ENCODE measurements at places on chromosomes 16 and 17. TPM values are rescaled to one million over a fixed set of nuclear protein-coding genes. Genes with fewer than 3 reads are reported as not detected.

VMO1 gene
- polyA plus RNA-seq = 0.64 TPM

PPY gene
- polyA plus RNA-seq = 0.52 TPM

PYDC1 gene
- polyA plus RNA-seq = not detected

PARD6A gene
- polyA plus RNA-seq = 1.9 TPM

TNFRSF13B gene
- polyA plus RNA-seq = not detected

KCNG4 gene
- polyA plus RNA-seq = 0.08 TPM

HOXB9 gene
- 57.8 TPM for polyA plus RNA-seq

SLC6A2 gene
- polyA plus RNA-seq = 0.48 TPM

FAHD1 gene
- 39.8 TPM for polyA plus RNA-seq

LGALS9B gene
- not detected for polyA plus RNA-seq

GNGT2 gene
- 1.7 TPM for polyA plus RNA-seq

TP53TG3D gene
- polyA plus RNA-seq = not detected

NUPR1 gene
- 15.0 TPM for polyA plus RNA-seq

GPT2 gene
- 24.5 TPM for polyA plus RNA-seq

NEUROD2 gene
- polyA plus RNA-seq = 0.06 TPM

CACNG3 gene
- not detected for polyA plus RNA-seq

MYH8 gene
- polyA plus RNA-seq = 0.64 TPM

VTN gene
- 9.2 TPM for polyA plus RNA-seq

ZNF689 gene
- 15.8 TPM for polyA plus RNA-seq

HS3ST3B1 gene
- 30.7 TPM for polyA plus RNA-seq

TMEM235 gene
- polyA plus RNA-seq = not detected

TMEM100 gene
- polyA plus RNA-seq = 66.1 TPM

TM4SF5 gene
- polyA plus RNA-seq = 2.0 TPM

C17orf78 gene
- polyA plus RNA-seq = 0.42 TPM

KRT36 gene
- polyA plus RNA-seq = not detected

GPRC5B gene
- polyA plus RNA-seq = 93.4 TPM

CCL8 gene
- polyA plus RNA-seq = 0.16 TPM

RHBDL3 gene
- polyA plus RNA-seq = 1.8 TPM

KRTAP9-8 gene
- polyA plus RNA-seq = not detected

MILR1 gene
- 1.6 TPM for polyA plus RNA-seq

PRR15L gene
- polyA plus RNA-seq = 26.7 TPM

ABCC11 gene
- 0.60 TPM for polyA plus RNA-seq

All from left renal cortex interstitium (tissue), 4 donors.